ENCODE measurements at places on chromosomes 3 and 15.

DNA sequence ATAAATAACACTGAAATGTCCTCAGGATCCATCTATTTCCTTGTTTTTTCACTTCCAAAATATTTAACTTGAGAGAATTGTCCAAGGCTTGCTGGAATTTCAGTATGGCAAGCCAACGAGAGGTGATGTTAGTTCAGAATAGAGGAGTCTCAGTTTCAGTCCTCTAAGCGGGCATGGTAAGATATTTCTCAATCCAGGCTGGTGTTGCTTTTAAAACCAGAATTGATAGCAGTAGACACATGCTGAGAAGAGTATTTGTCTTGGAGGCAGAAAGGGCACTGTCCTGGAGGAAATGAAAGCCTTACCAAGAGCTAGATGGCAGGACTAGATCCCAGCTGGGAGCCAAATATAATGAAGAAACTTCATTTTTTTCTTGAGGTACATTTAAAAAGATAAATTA, 23.1 kb downstream of the PHLDB2 start:
- DNase-seq = no peak

- no peak for DNase-seq
Observed at GRCh38 chr3:39202094-39202493, 9.7 kb upstream of the XIRP1 start.

GRCh38 chr3:32354362-32354778, 37.3 kb upstream of the CMTM7 start:
- DNase-seq = no peak

GRCh38 chr15:100078511-100079220, 263.1 kb downstream of the ADAMTS17 start:
- no peak for DNase-seq

DNA sequence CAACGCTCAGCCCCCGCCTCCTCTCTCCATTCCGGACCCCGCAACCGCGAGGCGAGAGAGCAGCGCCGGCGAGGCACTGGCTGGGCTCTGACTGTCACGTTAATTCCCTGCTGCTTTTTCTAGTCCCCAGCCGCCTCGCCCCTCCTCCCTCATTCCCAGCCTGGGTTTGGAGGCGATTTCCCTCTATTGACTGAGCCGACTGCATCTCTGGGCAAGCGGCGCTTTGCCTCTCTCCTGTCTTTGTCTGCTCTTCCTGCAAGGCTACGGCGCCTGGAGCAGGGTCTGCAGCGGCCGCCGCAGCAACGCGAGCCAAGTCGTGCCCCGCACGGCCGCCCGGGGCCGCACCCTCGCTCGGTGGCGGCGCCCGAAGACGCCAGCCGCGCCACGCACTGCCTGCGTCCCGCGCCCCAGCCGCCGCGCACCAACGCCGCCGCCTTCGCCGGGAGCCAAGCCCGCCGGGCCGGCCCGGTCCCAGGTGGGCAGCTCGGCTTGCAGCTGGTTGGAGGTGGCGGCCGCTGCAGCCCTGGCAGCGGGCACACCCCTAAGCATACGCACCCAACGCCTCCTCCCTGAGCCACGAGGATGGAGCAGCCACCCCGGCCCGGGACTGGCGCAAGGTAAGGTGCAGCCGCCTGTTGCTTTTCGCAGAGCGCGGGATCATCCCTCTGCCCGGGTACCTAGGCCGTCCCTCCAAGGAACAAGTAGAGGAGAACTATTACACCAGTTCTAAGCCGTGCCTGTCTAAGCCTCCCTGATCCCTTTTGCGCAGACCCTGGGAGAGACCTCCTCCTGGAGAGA, at the start of gene LRRC3B:
LRRC3B (plus strand) TSS at position 152 of the 798 bp plus-strand sequence. CDS start 86,901 bp downstream, outside the sequence.
- no peak for DNase-seq

DNA sequence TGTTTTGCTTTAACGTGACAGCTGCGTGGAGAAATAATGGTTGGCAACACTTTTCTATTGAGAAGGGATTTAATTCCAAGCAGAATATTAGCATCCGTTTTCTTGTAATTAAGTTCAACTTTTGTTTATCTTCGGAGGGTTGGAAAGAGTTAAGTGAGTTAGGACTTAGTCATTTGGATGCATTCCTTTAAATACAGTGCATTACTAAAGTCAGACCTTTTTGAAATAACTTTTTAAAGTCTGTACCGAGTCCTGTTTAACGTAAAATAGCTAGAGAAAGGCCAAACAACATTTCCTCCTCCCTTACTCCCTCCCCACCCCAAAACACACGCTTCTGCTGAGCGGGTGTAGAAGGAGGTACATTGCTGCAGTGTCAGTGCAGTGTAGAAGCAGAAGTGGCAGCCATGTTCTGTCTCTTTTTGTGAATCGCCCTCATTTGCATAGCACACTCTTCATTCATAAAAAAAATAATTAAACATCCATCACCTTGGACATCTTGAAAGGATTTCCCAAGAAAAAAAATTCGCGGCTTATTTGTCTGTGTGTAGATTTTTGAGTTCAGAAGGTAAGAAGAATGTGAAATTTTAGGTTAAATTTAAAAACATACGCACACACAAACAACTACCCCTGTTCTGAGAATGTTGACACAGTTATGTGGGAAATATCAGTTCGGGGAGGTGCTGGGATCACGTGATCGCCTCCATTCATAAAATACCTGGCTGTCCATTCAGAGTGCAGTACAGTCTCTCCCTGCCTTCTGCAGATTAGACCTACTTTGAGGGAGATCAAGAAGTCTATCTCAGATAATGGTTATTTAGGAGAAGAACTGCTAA, 1.6 kb downstream of the SPRED1 start:
- no peak for DNase-seq

GRCh38 chr3:129040579-129041300, 19.8 kb upstream of the GP9 start:
- DNase-seq = no peak

DNA sequence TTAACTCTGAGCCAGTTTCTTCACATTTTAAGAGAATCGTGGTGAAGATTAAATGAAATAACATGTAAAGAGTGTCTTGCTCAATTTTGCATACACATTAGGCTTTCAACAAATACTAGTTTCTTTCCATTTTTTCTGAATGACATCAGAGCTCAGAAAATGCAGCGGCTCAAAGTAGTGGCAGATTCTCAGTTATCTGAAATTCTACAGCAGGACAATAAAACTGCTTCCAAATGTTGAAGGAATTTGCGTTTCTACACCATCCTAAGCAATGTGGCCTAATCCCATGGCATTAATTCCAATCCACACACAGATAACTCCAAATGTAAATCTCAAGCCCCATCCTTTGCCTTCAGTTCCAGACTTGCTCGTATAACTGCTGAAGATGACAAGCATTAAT, 115.8 kb downstream of the PLCH1 start:
- DNase-seq = no peak

- no peak for DNase-seq
Observed at GRCh38 chr3:40532252-40532651, 7.5 kb downstream of the ZNF621 start.

DNA sequence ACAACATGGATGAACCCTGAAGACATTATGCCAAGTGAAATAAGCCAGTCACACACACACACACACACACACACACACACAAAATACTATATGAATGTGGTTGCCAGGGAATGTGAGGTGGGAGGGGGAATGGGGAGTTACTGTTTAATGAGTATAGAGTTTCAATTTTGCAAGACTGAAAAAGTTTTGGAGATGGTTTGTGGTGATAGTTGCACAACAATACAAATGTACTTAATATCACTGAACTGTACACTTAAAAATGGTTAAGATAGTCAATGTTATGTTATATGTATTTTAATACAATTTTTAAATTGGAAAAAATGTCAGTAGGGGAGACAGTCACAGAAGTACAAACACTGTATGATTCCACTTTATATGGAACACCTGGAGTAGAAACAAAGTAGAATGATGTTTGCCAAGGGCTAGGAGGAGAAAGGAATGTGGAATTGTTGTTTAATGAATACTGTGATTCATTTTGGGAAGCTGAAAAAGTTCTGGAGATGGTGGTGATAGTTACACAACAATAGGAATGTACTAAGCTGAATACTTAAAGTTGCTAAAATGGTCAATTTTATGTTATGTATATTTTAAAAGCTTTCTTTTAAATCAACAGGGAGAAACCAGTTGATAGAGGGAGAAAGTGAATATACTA, 76.6 kb downstream of the RPL39L start:
- no peak for DNase-seq

DNA sequence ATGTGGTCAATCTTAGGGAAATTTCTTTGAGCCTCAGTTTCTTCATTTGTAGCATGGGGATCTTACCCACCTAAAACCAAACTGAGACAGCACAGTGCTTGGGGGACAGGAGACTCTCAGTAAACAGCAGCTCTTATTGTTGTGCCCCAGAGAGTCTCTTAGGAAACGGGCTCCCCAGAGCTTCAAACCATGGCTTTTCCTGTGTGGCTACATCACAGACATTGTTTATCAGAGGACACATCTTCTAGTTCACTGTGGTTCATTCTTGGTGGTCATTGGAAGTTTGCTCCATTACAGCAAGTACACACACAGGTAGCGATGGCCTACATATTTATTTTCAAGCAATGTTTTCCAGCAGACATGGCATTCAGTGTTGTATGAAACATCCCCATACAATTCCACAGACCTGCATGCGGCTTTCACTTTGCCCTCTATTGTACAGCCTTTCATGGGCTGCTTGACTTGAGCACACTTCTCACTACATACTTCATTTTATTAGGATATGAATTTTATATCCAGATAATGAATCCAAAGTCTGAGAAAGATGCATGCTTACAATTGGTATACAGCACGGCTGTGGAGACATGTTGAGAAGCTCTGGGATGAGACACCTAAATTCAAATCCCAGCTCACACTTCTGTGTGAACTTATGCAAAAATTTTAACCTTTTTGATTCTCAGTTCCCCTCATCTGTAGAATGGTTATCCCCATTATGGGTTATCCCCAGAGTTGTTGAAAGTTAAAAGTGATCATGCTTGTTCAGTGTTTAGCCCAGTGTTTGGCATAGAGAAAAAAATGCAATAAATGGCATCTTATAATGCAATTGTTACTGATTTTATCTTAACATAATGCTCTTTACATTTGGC, 84.8 kb upstream of the ICE2 start:
- DNase-seq = no peak

DNA sequence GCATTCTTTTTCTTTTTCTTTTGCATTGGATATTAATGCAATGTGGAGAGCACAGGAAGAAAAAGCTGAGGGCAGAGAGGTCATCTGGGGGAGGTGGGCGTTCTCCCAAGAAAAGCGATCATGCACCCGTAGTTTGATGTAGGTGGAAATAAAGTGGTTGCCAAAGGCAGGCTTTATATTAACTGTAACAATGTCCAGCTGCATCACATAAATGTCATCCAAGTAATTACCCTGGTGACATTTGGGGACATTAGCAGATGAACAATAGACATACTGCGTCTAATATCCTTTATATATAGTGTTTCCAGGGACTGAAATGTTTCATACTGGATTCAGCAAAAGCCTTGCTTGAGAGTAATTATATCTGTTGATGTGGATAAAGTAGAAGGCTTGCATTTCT, 135.5 kb downstream of the CNTN6 start:
- no peak for DNase-seq

DNA sequence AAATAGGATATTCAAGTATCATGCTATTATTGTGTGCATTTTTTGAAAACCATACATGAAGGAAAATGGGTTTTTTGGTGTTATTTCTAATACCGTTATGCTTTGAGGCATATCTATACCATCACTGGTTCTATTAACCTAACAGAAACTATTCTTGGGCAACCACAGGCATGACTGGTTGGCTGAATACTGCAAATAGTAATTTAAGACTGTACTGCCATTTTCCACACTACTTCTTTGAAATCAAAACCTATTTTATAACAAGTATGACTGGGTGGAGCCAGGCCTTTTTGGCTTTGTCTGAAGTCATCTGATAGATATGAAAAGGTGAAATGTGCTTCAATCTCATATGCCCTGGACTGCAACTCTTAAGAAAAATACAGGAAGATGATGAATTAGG, 115.1 kb downstream of the ULK4 start:
- no peak for DNase-seq

DNA sequence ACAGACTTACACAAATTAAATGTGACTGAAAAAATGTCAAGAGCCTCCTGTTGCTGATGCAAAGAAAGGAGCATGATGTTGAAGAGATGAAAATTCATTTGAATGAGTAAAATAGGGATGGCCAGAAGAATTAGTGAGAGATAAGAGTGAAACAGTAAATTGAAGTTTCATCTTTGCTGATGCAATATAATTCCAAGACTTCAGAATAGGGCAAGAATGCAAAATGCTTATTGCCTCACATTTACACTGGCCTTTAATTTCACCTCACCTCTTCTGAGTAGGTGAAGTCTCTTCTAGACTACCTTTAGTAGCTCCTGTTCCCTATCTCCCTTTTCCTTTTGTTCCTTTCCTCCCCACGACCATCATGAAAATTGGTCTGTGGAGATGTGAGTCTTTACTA, 15.3 kb upstream of the MAPK6 start:
- DNase-seq = no peak

All from stimulated activated CD8-positive, alpha-beta memory T cell treated with anti-CD3 and anti-CD28 coated beads, Interleukin-2, amount 100 ng/mL, for 48 hours (primary cell).